COR-L47 (cell line): ENCODE measurements at places on chromosomes 2 and 18.

DNA sequence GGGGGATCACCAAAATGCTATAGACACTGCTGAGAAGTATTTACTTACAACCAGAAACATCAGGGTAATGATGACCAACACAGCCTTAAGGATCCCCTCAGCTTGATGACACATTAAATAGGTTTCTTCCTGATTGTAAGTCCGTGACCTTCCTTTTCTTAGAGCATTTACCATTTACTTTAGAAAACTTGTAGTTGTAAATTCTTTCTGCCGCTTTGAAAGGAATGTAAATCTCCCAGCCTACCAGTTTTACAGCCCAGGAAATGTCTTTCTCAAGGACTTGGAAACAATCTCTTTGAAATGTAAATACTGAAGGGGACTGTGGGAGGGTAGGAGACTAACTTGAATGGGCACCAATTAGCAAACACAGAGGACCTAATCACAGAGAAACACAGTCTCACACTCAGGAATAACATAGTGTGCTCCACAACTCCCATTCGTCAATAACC is 278.6 kb downstream of the DSC3 start:
- DNase-seq: no peak

DNA sequence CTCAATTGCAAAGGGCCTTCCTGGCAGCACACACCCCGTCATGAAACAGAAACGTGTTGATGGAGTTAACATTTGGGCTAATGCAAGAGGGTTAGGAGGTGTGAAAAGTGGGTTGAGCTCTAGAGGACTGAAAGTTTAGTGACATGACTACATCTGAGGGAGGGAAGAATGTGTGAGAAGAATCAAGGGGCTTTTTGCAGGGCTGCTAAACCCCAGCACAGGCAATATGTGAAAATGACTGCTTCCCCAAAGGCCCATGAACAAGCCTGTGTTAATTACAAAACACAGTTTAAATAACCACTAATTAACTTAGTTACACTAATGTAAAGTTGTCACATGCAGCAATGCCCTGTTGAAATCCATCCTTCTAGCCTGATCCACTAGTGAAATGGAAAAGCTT is 63.4 kb upstream of the PEX13 start:
- no peak for DNase-seq

DNA sequence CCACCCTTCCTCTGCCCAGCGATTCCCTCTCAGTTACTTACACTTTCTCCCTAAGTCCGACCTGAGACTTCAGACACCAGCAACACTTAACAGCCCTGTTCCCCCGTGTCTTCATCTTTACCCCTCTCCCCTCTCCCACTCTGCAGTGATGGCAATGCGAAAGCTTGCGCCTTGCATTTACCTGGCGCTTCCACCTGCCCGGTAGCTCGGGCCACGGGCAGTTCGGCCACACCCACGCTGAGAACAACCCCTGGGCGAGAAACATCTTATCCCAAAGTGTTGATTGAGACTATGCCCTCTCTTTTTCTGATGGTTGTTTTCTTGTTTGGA is 558 bp downstream of the DNAJC10 start:
- DNase-seq: peak; percentile 35

GRCh38 chr2:201182650-201183364 is at the start of gene CASP10:
TSS of gene CASP10 (plus strand) at chr2:201183141. CDS start at chr2:201185778, 2,637 bp downstream.
- DNase-seq: peak; percentile 30

DNA sequence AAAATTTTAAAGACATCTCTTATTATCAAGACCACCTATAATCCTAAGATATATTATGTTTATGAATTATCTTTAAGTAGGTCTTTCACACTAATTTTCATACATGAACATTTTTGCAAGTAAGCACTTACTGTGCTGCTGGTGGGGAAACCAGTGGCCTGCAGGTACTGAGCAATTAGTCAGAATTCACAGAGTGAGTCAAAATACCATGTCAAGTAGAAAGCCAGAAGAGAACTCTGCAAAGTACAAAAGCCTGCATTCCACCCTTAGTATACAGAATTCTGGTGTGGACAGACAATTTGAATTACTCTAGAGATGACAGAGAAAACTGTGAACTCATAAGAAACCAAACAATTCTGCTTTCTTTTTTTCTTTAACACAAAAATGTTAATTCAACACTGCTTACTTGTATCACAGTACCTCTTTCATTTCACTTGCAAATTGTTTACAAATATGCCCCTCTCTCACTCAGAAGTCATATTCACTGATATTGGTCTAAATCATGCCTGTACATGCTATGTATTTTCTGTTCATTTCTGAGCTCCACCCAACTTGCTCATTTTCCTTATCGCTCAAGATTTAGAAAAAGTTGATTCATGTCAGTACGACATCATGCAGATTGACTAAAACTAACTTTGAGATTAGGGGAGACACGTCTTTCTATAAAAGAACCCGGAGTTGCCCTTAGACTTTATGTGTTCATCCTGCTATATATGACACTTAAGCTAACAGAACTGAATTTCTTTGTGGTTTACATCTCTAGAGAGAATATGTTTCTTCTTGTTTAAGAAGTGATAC is 182.9 kb downstream of the IKZF2 start:
- DNase-seq: no peak

DNA sequence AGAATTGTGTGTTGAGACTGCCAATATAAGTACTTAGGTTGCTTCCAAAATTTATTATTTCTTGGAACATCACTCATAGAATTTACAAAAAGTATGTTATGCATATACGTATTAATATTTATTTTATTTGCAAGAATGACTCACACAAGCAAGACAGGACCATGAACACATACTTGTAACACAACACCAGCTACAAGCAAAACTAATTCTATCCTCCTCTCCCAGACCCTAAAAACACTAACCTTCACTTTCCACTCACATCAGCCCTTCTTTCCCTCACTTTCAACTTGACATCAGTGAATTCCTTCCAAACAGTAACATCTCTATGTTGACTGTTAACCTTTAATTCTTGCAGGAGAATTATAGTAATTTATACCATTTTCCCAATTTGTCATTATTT is 24.3 kb downstream of the OSBPL1A start:
- DNase-seq: no peak

DNA sequence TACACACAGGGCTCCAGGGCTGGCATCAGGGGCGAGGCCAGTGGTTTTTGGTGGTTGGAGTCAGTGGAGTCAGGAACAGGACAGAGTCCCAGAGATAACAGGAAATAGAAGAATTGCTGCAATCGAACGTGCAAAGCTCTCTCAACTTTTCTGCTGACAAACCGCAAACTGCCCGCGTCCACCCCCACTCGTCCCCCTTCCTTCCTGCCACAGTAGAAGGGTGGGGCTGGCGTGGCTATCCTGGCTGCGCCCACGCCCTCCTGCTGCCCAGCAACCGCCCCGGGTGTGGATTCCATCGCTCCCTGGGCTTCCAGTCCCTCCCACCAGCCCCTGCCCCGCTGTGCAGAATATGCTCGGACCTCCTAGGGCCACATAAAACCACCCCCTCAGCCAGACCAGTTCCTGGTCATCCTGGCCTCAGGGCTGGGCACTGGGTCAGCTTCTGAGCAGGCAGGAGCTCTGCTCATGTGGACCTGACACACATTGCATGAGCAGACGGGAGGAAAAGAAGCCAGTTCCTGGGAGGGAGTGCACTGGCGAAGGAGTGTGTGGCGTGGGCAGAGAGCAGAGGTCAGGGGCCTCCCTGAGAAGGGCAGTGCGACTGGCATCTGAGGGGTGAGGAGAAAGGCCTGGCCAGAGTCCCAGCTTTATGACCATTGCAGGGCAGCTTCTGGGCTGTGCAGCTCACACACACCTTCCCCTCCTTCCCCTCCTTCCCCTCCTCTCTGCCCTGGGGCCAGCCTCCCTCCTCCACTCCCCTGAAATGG is 85.4 kb upstream of the ATG16L1 start:
- no peak for DNase-seq
